ENCODE measurements at places on chromosomes 4 and X.
A peak's percentile ranks its signal among the peaks of the same experiment; 100 is the strongest.

- DNase-seq, result no peak
Observed at GRCh38 chr4:144202081-144202480, 61.6 kb upstream of the GYPA start.

DNA sequence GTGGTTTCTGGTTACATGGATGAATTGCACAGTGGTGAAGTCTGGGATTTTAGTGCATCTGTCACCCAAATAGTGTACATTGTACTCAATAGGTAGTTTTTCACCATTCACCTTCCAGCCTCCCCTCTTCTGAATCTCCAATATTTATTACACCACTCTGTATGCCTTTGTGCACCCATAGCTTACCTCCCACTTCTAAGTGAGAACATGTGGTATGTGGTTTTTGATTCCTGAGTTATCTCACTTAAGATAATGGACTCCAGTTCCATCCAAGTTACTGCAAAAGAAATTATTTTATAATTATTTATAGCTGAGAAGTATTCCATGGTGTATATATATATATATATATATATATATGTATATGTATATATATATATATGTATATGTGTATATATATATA, 155.8 kb downstream of the HHIP start:
- no peak for DNase-seq

DNA sequence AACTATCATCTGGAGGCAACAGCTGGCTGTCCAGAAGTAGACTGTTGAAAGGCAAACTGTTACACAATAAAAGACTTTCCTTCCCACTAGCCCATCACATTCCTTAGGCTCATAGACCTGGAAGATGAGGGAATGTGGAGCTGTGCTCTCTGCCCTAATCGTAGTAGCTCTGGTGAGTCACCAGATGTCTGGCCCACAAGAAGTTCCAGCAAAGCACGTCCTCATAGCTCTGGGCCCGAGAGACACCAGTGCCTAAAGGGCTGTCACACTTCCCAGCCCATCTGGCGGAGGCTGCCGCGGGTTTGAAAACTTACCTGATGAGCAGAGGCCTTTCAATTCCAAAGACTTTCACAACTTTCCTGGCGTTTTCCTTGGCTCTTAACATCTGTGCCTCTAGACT, 81.7 kb upstream of the STOX2 start:
- DNase-seq, result no peak

DNA sequence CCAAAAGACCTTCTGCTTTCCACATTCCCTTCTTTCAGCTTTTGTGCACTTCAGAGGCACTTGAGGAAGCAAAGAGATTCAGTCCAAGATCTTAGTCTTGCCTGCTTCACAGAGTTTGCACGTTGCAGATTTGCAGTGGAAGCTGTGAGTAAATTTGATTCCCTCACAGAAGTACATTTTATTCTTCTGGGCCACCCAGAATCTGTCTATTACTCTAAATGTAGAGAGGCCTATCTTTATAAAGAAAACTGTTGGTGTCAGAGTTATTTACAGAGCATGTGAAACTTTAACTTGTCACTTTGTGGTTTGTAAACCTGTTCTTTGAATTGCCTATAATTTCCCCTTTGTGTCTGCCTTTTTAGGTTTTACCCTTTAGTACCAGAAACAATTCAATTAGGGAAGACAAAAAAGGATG, 15.5 kb downstream of the SPRY1 start:
- no peak for DNase-seq

GRCh38 chrX:123169247-123169901, 14.7 kb upstream of the GRIA3 start:
- no peak for DNase-seq

- DNase-seq, result no peak
Observed at GRCh38 chr4:186946136-186946535, 222.5 kb upstream of the FAT1 start.

DNA sequence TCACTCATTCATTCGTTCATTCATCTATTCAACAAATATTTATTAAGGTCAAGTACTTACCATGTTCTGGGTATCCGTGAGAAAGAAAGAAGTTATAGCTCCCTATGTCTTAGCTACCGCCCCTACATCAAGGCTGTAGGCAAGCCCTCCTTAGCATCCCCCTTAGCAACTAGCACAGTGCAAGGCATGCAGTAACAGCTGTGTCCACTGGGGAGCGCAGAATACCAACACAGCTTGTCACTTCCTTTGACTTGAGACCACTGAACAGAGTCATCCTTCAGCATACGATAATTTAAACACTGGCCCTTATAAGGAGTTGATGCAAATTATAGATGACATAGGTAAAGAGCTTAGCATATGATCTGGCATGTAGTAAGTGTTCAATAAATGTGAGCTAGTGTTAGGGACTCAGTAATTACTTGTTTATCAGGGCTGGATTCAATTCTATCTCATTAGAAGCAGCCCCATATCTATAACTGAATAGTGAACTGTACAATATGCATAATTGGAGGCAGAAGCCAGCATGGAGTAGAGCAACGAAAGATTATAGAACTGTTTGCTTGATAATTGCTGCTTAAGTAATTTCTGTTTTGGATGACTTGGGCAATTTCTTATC, 8.7 kb downstream of the KIAA1210 start:
- DNase-seq, result peak; percentile 9

GRCh38 chrX:150676221-150676620, 17.0 kb upstream of the MTMR1 start:
- DNase-seq, result no peak

DNA sequence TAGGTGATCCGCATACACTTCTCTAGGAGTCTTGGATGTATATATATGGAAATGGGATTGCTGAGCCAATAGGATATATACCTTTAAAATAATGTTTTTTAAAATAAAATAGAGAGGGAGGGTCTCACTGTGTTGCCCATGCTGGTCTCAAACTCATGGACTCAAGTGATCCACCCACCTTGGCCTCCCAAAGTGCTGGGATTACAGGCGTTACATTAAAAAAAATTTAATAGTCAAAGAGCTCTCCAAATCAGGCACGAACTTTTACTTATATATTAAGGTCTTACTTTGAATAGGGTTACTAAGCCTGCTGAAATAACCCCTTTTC, 109.0 kb downstream of the GNL3L start:
- no peak for DNase-seq

- no peak for DNase-seq
Observed at GRCh38 chr4:158754385-158755180, 14.2 kb upstream of the FNIP2 start.
